ENCODE measurements at places on chromosomes 12 and 14.

DNA sequence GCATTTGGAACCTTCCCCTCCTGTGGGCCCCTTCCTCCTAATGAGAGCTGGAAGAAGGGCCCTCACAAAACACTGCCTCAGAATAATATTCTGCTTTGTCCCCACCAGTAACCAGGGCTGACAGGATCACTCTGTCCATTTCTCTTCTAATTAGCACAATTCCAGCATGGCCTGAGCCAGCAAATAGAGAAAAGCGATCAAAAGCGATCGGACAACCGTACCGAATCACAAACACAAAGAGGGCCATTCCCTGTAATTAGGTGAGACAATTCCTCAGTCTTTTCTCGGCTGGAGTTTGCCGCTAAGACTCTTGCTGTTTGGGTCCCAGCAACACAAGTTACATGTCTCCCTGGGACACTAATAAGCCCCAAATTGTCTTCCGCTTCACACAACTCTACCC lies 35.6 kb upstream of the VSX2 start:
- no peak overlapping the region for H3K27ac ChIP-seq
- H3K36me3 ChIP-seq: peaks cover 33% of the 10 kb centered on the region
- no peaks in the 10 kb centered on the region for H3K4me1 ChIP-seq
- no peaks in the 10 kb centered on the region for H3K27me3 ChIP-seq

DNA sequence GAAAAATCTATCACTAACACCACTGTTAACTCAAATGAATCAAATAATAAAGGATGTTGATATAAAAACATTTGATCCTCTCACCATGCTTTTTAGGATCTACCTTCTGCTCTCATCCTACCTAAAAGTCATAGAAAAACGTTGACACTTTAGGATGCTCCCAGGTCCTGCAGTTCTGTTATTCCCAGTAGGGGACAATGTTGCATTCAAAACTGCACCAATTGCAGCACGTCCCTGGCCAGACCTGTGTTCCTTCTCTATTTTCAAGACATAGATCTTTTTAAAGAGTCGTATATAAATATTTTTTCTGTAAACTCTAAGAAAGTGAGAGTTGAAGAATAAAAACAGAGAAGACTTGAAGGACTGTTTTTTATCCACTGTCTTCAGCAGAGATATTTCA lies 8.8 kb downstream of the AICDA start:
- DNase-seq: no peak
- H3K27me3 ChIP-seq: peaks cover 17% of the 10 kb centered on the region
- peaks cover 3% of the 10 kb centered on the region for H3K4me1 ChIP-seq

DNA sequence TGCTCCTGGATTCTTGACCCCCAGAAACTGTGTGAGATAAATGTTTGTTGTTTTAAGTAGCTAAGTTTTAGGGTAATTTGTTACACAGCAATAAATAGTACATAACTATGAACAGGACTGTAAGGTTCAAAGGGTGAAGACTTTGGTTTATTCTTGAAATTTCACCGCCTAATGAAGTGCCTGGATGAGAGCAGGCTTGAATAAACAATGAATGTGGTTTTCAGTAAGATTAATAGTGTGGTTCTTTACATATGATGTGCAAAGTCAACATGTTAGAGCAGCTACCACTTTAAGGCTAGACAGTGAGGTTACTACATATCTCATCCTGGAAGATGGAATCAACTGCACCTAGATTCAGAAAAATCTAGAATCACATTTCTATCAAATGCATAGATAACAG lies 145.2 kb upstream of the BTG1 start:
- no peaks in the 10 kb centered on the region for H3K27me3 ChIP-seq
- no peak overlapping the region for H3K27ac ChIP-seq
- no peak for DNase-seq
- no peak overlapping the region for H3K4me3 ChIP-seq
- peaks cover 14% of the 10 kb centered on the region for H3K4me1 ChIP-seq

- H3K4me1 ChIP-seq: peaks cover 21% of the 10 kb centered on the region
- no peak overlapping the region for H3K27ac ChIP-seq
- no peak for DNase-seq
- peaks cover 90% of the 10 kb centered on the region for H3K27me3 ChIP-seq
These were observed 5.3 kb downstream of the ARHGEF25 start for GRCh38 chr12:57616383-57617101.

GRCh38 chr14:49895480-49895879 lies 2.6 kb downstream of the ARF6 start:
- peaks cover 84% of the 10 kb centered on the region for H3K36me3 ChIP-seq
- H3K27ac ChIP-seq: peak overlapping the region; percentile 99
- peak overlapping the region; percentile 94 for H3K4me3 ChIP-seq
- DNase-seq: no peak
- peaks cover 39% of the 10 kb centered on the region for H3K4me1 ChIP-seq

GRCh38 chr14:95232894-95233584 lies 75.7 kb upstream of the DICER1 start:
- H3K4me3 ChIP-seq: no peak overlapping the region
- H3K4me1 ChIP-seq: no peaks in the 10 kb centered on the region
- no peak overlapping the region for H3K27ac ChIP-seq
- no peaks in the 10 kb centered on the region for H3K36me3 ChIP-seq

DNA sequence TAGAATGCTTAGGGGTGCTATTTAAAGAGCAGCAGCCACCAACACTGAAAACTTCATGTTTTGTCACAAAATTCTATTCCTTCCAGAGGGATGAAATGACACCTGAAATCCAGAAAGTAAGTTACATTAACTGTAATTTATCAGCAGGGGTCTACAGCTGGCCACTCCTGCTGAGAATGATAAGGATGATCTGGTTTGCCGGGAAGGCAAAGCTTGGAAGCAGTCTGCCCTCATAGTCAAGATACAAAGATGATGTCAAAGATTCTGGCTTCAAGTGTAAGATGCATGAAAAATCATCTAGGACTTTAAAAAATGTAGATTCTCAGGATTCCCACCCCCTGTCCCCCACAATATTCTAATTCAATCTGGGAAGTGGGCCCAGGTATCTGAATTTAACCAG lies 58.4 kb downstream of the DCAF5 start:
- H3K4me1 ChIP-seq: peaks cover 18% of the 10 kb centered on the region
- H3K27ac ChIP-seq: peak overlapping the region; percentile 42
- H3K4me3 ChIP-seq: no peak overlapping the region
- H3K27me3 ChIP-seq: no peaks in the 10 kb centered on the region
- no peak for DNase-seq

- H3K36me3 ChIP-seq: peaks cover 23% of the 10 kb centered on the region
- DNase-seq: no peak
- peak overlapping the region; percentile 61 for H3K27ac ChIP-seq
- no peak overlapping the region for H3K4me3 ChIP-seq
These were observed 49.2 kb downstream of the FBXW8 start for GRCh38 chr12:116959845-116960514.

DNA sequence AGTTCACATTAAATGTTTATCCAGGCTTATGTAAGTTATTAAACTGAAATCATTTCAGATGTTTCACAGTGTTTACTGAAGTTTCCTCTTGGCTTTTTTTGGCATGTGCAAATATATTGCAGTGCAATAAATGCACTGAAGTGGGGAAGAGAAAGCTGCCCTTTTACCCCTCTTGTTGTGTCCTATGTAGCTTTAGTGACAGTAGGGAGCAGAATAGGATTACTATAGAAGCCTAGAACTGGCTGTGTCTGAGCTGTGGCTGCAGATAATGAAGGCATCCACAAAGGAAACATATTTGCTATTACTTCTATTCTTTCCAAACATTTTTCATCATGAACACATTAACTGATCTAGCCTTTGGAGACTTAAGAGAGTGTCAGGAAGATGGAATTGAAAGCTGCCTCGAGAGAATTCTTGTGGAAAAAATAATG lies 24.1 kb upstream of the CNTN1 start:
- no peak overlapping the region for H3K27ac ChIP-seq
- no peaks in the 10 kb centered on the region for H3K36me3 ChIP-seq
- no peaks in the 10 kb centered on the region for H3K27me3 ChIP-seq
- H3K4me1 ChIP-seq: no peaks in the 10 kb centered on the region

All from activated T-cell treated with anti-CD3 and anti-CD28 coated beads, Interleukin-2, amount 50 U/mL, for 24 hours (primary cell).